Activated CD8-positive, alpha-beta memory T cell treated with anti-CD3 and anti-CD28 coated beads, Interleukin-2, amount 50 U/mL, for 4 hours (primary cell): ENCODE measurements at places on chromosomes 2 and 18.

DNA sequence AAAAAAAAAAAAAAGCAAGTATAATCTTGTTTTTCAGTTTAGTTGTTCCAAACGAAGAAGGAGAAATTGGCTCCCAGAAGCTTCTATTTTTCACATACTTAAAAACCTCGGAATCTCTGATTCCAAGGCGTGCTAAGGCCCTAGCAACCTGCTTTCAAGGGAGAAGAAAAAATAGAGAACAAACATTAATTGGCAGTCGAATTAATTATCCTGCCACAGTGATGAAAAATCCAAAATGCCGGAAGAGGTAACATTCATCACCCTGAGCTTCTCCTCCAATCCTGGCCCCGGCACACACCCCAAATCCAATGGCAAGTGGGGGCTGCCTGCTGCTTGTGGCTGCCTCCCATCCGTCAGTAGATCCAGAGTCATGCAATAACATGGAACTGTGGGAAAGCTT, 250.2 kb upstream of the CHAC2 start:
- no peak for DNase-seq

- DNase-seq, result peak; percentile 66
Measured at GRCh38 chr2:157628477-157629415, at the start of gene ACVR1C. Gene ACVR1C (minus strand): TSS chr2:157628864. CDS start chr2:157628644, 220 bp downstream.

- DNase-seq, result no peak
Measured at GRCh38 chr18:7637269-7637668, 70.2 kb downstream of the PTPRM start.

DNA sequence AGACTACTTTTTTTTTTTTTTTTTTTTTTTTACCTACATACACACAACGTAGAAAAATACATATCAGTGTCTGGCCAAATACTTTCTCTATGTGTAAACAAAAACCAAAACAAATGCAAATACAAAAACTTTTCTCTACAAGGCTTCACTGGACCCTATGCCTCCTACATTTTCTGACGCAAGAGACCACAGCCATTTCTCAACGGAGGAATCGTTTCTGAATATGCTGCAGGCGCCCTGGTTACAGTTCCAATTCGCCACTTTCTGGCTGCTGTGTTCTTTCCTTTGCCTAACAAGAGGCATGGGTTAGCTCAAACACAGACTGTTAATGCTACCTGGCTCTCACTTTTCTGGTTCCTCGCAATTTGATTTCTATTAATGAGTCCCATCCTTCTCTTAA, 96.4 kb downstream of the EPB41L3 start:
- no peak for DNase-seq
